ENCODE measurements at places on chromosomes 4 and X.

DNA sequence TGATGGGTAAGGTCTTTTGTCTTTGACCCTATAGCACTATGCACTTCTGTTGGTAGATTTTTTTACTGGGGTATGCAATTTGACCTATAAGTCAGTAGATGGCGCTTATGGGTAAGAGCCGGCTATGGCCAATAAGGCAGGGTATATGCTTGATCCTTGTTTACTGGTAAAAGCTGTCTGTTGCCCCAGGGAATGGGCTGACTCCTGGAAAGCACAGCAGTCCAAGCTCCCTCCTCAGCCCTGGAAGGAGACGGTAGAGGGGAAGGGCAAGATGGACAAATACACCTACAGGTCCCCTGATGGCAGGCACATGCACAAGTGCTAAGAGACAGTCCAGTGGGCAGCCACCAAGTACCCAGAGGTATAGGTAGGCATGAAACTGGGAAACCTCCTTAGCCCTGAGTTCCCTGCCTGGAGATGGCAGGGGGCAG lies 63.7 kb downstream of the ADAMTS3 start:
- peak; percentile 66 for DNase-seq

- no peak for DNase-seq
Observed at GRCh38 chrX:131752493-131753198, 208.8 kb downstream of the OR13H1 start.

- no peak for DNase-seq
Observed at GRCh38 chr4:22522206-22522605, 6.3 kb upstream of the ADGRA3 start.

DNA sequence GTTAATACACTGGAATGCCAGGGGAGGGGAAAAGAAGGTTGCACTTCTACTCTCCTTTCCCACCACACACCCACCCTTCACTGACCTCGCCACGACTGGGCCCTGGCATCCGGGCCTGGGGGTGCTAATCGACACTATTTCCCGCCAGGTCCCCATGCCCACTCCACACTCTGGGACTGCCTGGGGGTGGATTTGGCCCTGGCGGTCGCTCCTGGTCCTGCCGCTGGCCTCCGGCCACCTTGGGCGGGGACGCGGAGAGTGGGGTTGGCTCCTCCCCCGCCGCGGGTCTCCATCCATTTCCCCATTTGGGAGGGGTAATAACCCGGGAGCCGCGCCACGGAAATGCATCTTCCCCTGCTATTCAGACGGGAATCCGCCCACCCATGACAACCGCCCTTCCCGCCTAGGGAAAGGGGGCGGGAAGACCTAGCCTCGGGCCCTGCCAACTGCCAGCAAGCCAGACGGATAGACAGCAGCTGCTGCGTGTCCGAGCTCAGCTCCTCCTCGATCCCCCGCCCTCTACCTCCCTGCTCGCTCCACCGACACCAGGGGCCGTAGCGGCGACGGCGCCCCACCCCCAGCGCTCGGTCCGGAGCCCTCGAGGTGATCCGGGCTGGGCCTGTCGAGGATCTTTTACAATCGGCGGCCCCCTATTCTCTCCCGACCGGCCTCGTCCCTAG lies 78.1 kb downstream of the RLIM start:
- DNase-seq: peak; percentile 69

GRCh38 chrX:2676794-2677675 lies 14.1 kb upstream of the CD99 start:
- DNase-seq: no peak

DNA sequence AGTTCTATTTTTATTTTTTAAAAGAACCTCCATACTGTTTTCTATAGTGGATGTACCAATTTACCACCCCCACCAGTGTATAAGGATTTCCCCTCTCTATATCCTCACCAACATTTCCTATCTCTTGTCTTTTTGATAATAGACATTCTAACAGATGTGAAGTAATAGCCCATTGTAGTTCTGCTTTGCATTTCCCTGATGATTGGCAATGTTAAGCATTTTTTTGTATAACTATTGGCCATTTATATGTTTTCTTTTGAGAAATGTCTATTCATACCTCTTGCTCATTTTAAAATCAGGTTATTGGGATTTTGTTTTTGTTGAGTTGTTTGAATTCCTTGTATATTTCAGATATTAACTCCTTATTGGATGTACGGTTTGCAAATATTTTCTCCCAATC lies 251.1 kb upstream of the HTR2C start:
- no peak for DNase-seq

GRCh38 chr4:106316773-106317409 lies 541 bp downstream of the AIMP1 start:
- no peak for DNase-seq

GRCh38 chr4:26609391-26609790 lies 25.5 kb downstream of the TBC1D19 start:
- no peak for DNase-seq

DNA sequence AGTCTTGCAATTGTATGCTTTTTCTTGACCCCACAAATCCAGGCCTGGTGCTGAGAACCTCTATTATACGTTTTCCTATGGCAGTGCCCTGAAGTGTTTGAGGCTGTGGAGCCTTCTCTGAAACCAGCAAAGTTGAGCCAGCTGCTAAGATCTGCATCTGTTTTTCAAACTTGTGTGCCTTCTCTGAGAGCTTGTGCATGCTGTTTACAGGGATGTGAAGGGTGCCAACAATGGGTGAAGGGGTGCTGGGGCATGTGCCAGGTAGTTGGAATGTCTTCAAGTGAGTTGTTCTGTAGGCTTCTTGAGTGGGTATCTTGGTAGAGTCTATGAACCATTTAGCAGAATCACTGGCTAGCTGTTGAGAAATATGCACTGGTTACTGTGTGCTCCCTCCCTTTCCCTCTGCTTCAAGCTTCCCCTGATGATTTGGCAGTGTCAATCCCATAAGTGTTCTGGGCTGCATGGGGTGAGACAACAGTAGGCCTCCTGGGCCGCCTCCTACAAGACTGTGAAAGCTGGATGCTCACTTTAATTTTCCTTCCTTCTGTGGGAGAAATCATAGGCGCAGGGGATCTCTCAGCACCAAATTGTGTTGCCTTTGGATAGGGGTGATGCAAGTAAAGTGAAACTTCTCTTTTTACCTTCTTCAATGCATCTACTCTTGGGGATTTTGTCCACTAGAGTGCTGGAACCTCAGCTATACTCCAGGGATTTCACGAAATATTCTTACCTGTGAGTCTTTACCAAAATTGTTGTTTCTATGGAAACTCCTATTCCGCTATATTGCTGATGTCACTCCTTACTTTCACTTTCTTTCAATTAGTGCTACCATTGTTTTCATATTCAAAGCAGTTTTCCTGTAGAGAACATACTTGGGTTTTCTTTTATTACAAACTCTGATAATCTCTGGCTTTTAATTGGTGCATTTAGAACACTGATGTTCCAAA lies 30.0 kb downstream of the ITM2A start:
- no peak for DNase-seq

DNA sequence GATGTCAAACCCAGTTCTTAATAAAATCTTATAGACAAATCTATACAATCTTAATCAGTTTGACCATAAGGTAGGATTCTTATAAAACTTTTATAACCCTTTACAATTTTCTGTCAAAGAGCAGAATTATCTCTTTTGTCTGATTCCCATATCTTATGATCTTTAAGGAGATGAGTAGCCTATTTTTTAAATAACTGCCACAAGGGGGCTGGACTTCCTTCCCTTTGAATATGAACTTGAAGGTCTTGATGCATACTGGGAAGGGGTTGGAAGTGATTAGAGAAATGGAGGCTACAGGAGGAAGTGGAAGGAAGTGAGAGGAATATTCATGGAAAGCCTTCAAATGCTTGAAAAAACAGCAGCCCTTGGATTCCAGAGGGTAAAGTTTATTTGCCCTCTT lies 111.1 kb downstream of the APOOL start:
- DNase-seq: no peak
